ENCODE measurements at places on chromosomes 16 and 17.
A peak's percentile ranks its signal among the peaks of the same experiment; 100 is the strongest.

- DNase-seq = no peak
Measured at GRCh38 chr17:66415366-66416206, 113.2 kb downstream of the PRKCA start.

DNA sequence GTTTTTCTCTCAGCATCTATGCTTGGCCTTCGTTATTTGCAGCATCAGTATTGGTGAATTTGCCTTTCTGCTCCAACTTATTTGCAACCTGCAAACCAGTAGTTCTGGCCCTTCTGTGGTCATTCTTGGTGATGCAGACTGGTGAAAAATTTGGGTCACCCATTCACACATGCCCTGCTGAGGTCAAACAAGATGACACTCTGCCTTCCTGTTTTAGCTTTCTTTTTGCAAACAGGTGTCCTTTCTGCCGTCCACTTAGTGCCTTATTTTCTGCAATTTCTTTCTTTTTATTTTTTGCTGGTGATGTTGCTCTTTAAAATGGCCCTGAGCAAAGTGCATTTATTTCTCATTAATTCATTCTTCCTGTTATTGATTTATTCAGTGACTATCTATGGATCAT, 31.3 kb downstream of the PLCG2 start:
- no peak for DNase-seq

DNA sequence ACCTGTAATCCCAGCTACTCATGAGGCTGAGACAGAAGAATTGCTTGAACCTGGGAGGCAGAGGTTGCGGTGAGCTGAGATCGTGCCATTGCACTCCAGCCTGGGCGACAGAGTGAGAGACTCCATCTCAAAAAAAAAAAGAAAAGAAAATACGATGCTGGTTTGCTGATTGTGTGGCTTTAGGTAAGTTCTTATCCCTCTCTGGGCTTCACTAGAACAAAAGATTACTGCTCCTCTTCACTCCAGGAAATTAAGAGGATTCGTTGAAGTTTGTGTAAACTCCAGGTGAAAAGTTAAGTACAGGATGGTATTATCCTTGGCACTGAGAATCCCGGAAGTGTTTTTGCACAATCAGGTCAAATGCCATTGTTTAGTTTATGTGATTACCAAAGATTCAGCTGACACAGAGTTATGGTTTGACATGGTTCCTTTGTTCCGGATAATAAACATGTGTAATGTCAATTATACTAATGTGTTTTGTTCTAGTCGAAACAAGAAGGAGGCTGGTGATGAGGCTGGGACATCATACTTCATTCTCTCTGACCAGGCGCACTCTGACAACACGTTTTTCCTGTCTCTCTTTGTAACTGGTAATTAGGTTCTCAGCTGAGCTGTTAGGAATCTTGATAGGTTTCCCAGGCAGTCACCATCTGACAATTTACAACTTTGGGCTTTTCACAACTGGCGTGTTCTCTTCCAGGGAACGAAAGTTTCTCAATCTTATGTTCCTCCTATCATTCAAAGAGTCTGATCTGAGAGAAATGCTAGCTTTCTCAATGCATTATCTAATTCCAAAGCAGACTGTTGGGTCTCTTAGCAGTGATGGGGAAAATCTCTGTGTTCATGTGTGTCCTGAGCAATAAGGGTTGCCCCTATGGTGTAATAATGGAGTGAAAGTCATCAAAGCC, 10.8 kb upstream of the TAOK1 start:
- DNase-seq = no peak

DNA sequence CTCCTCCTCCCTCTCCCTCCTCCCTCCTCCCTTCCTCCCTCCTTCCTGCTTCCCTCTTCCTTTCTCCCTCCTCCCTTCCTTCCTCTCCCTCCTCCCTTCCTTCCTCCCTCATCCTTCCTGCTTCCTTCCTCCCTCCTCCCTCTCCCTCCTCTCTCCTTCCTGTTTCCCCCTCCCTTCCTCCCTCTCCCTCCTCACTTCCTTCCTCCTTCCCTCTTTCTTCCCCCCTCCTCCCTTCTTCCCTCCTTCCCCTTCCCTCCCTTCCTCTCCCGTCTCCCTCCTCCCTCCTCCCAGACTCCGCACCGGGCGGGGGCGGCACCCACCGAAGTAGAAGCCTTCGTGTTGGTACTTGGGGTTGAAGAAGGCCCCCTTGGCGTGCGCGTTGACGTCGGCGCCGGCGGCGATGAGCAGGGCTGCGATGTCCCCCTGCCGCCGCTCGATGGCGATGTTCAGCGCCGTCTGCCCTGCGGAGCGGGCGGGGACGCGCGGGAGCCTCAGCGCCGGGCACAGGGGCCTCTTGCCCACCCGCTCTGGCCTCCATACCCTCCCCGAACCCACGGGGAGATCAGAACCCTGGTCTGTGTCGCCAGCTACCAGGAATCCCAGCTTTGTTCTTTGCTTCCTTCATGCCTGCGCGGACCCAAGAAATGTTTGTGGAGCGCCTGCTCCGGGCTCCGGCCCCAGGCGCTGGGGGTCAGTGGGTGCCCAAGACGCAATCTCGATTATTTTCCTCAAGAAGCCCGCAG, 22.2 kb downstream of the TRPV3 start:
- peak; percentile 47 for DNase-seq

DNA sequence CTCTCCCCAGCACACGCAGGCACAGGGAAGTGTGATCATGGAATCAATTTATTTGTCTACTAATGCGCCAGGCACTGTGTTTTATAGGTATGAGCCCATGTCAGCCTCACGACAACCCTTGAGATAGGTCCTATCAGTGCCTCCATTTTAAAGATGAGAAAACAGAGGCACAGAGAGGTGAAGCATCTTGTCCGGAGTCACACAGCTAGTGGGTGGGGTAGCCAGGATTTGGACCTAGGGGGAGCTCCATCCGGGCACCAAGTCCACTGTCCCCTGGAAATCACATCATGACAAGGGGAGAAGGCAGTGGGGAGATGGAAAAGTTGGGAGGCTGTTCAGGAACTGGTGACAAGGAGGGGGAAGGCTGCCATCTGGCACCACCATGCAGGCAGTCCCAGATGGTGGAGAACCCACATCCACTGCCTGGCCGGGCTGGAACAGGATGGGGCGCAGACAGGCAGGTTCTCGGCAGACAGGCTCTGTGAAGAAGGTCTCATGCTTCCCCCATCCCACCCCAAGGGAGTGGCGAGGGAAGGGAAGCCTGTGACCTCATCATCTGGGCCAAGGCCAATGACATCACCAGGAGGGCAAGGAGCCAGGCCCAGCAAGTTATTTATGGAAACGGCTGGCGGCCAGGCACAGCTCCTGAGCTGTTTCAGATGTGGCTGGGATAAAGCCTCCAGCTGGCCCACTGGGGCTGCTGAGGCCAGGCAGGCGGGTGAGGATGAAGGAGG, 126.0 kb upstream of the SDK2 start:
- peak; percentile 51 for DNase-seq

DNA sequence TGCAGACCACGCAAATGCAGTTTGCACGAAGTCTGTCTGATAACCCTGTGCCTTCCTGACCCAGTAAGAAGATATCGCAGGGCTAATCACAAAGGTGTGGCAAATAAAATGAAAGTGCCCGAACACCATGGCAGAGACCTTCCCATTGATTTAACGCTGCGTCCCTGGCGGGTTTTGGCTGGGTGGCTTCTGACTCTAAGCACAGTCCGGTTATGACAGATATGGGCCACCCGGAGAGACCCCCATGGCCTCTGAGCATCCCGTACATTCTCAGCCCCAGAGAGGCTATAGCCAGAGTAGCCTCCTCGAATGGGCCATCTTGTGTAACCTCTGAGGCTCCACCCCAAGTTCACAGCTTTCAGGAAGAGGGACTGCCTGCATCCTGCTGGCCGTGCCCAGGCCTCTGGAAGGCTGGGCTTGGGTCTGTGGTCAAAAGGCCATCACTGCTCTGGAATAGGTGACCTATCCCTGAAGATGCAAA, 5.5 kb downstream of the FOXC2 start:
- no peak for DNase-seq

- DNase-seq = peak; percentile 70
Measured at GRCh38 chr17:76909971-76910760, 42.0 kb downstream of the MGAT5B start.

DNA sequence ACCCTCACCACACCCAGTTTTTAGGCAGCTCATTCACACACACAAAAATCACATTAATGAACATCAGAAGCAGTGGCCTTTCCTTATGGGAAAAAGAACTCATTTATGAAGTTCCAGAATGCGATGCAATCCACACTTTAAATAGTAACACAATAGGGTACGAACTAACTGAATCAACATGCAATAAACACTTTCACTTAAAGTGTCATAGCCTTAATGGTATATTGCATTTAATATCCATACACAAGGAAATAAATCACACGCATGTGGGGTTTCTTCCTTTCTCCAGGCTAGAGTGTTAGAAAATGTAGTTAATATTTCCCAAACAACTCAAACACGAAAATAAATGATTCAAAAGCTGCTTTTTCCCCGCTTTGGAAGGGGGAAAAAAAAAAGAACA, 19.7 kb downstream of the ADCY9 start:
- DNase-seq = no peak

- no peak for DNase-seq
Measured at GRCh38 chr17:37824534-37825485, 80.0 kb upstream of the HNF1B start.

DNA sequence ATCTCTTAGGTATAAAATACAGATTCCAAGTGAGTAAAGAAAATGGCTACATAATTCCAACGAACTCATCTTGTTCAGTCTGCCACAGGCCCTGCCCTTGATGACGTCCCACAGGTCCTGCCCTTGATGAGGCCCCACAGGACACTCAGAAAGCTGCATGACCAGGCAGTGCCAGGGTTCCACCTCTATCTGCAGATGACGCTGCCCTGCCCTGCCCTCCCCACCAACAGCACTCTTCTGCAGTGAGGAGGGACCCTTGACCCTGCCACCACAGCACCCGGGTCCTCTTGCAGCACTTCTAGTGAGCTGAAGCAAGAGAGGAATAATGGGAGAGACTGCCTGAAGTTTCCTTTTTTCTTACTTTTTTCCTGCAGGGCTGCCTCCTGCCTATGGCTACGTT, 118.4 kb downstream of the VPS53 start:
- DNase-seq = no peak

GRCh38 chr16:25064937-25065336, 46.6 kb upstream of the LCMT1 start:
- DNase-seq = no peak

GRCh38 chr17:44465276-44465675, 37.9 kb downstream of the GPATCH8 start:
- DNase-seq = no peak

GRCh38 chr17:58232707-58233156, 5.7 kb upstream of the LPO start:
- DNase-seq = no peak

DNA sequence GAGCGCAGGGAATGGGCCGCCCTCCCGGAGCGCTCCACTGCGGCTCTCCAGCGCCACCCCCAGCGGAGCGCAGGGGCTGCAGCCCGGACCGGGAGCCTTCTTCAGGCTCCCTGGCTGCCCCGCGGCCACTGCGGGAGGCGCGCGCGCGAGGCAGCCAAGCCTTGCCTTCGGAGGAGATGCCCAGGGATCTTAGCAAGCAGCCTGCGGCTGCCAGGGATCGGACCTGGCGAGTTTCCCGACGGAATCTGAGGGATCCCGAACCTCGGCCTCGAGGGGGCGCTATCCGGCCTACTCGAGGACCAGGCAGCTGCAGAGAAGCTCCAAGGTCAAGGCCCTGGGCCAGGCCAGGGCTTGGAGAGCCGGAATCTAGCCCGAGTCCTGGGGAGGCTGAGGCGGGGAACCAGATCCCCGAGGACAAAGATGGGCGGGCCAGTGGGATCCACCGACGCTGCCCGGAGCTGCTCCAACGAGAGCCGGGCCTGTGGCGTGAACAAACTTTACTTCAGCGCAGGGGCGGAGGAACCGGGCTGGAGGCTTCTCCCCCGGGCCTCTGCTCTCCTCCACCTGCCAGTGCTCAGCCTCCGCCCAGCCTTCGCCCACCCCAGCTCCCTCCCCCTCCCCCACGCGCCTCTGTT, at the start of gene IRX6:
TSS of gene IRX6 (plus strand) at position 567 of the 635 bp plus-strand sequence. CDS start 889 bp downstream, outside the sequence.
- no peak for DNase-seq

DNA sequence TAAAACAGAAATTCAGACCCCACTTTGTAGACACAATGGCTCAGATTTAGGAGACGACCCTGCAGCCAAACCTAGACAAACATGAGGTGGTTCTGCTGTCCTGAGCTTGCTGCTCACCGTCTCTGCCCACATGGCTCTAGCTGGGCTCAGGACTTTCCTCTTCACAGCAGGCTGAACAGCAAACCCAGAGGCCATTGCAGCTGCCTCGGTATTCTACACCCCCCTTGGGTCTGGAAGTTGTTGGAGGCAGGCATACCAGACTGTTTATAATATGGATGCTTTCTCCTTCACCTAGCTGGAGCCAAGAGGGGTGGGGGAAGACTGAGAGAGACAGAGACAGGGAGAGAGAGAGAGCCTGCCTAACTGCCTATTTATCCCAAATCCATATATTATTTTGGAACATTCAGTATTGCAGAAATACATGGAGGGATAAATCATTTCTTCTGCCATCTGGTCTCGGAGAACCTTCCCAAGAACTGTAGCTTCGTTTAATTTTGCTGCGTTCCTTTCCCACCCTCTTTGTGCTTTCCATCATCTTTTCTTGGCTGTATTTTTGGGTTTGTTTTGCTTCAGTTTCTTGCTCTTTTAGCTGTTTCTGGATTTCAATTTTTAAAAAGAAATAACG, 628.2 kb upstream of the RBFOX1 start:
- no peak for DNase-seq

- DNase-seq = peak; percentile 18
Measured at GRCh38 chr16:56481468-56482122, 30.2 kb downstream of the OGFOD1 start.

GRCh38 chr17:48330421-48330820, 99.6 kb downstream of the SKAP1 start:
- no peak for DNase-seq

- no peak for DNase-seq
Measured at GRCh38 chr17:58375256-58375655, 23.3 kb upstream of the SUPT4H1 start.

GRCh38 chr16:68083861-68084503, 1.2 kb upstream of the NFATC3 start:
- no peak for DNase-seq

GRCh38 chr16:47847220-47847970, 308.4 kb downstream of the ABCC12 start:
- no peak for DNase-seq

GRCh38 chr17:57744195-57745170, 616 bp downstream of the CCDC182 start:
- DNase-seq = no peak

Data from right renal pelvis (tissue), 4 donors.